Stimulated activated CD8-positive, alpha-beta memory T cell treated with anti-CD3 and anti-CD28 coated beads, Interleukin-2, amount 100 ng/mL, for 48 hours (primary cell): ENCODE measurements at places on chromosomes 6 and 20.

GRCh38 chr20:3595541-3595940 lies 67.7 kb downstream of the GFRA4 start:
- no peak for DNase-seq

DNA sequence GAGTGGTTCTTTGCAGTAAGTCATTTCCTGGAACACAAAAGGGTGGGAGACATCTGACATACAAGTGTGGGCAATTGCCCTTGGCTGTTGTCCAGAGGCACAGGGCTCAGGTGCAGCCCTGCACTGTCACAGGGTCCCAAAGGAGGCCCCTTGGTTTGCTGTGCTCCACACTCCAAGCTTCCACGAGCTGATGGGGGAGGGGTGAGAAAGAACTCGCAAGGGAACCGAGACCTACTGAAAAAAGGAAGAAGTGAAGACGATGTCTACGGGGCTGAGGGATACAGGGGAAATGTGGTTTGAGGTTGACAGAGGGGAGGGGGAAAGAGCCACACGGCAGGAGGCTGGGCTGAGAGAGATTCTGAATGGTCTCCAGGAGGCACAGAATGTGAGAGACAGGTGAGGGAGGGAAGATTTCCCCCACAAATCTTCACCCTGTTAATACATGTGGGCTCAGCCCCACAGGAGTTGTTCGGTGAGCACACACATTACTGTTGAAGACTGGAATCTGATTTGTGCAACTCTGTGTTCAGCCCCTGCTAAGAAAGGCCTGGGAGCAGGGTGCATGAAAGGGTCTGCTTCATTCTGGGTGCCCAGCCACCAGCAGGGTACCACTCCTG lies 123.4 kb downstream of the LY86 start:
- DNase-seq, result no peak

- no peak for DNase-seq
These were observed 70.5 kb upstream of the HMGN3 start for GRCh38 chr6:79305020-79305419.

GRCh38 chr6:167787896-167788562 lies 38.7 kb upstream of the AFDN start:
- no peak for DNase-seq

GRCh38 chr6:49676671-49677281 lies 36.6 kb downstream of the CRISP2 start:
- DNase-seq, result no peak

GRCh38 chr6:137645850-137646249 lies 151.7 kb upstream of the OLIG3 start:
- DNase-seq, result no peak

- no peak for DNase-seq
These were observed 8.3 kb downstream of the SIGLEC1 start for GRCh38 chr20:3704087-3704486.

DNA sequence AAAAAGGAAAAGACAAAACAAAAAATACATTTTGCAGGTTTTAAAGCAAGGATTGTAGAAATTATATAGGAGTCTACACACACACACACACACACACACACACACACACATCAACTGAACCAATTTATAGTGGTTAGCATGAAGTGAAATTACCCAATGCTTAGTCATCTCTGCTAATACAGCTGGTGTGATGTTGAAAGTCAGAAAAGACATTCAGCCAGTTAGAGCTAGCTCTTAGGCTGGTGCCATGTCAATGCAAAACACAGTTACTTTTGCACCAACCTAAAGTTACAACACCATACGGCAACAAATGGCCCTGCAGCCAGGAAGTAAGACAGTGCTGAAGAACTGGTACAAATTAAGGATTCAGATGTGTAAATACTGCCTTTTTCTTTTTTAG lies 15.2 kb downstream of the FAM210B start:
- no peak for DNase-seq

GRCh38 chr20:50569864-50570836 lies 60.0 kb downstream of the PTPN1 start:
- DNase-seq, result no peak

- DNase-seq, result no peak
These were observed 457.9 kb downstream of the HDGFL1 start for GRCh38 chr6:23027281-23027680.
